ENCODE measurements at places on chromosomes 3 and 15.

GRCh38 chr3:58288011-58288728, 17.9 kb upstream of the RPP14 start:
- peaks cover 11% of the 10 kb centered on the region for H3K36me3 ChIP-seq
- DNase-seq = no peak
- no peaks in the 10 kb centered on the region for H3K27me3 ChIP-seq
- no peak overlapping the region for H3K27ac ChIP-seq
- no peaks in the 10 kb centered on the region for H3K4me1 ChIP-seq

GRCh38 chr15:40379853-40380252, 2.7 kb upstream of the KNSTRN start:
- H3K4me3 ChIP-seq = no peak overlapping the region
- H3K27ac ChIP-seq = no peak overlapping the region
- no peaks in the 10 kb centered on the region for H3K27me3 ChIP-seq
- peaks cover 15% of the 10 kb centered on the region for H3K4me1 ChIP-seq
- H3K36me3 ChIP-seq = no peaks in the 10 kb centered on the region

- no peak overlapping the region for H3K27ac ChIP-seq
- no peaks in the 10 kb centered on the region for H3K36me3 ChIP-seq
- H3K27me3 ChIP-seq = no peaks in the 10 kb centered on the region
- no peak overlapping the region for H3K4me3 ChIP-seq
- H3K4me1 ChIP-seq = no peaks in the 10 kb centered on the region
Observed at GRCh38 chr15:100061944-100062343, 279.8 kb downstream of the ADAMTS17 start.

DNA sequence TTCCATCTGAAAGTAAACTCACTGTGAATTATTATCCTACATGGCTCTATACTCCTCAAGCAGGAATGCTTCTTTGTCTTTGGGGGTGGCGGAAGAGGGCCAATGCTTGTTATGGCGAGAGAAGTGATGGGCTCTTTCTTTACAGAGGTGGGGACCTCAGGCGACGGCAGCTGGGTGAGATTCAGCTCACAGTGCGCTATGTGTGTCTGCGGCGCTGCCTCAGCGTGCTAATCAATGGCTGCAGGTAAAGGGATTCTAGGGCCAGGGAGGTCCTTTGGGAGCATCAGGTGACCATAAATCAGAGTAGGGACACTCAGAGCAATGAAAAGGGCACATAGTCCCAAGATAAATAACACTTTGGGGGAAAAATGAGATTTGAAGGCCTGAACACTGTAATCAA, 39.0 kb downstream of the ESYT3 start:
- no peak overlapping the region for H3K4me3 ChIP-seq
- no peaks in the 10 kb centered on the region for H3K4me1 ChIP-seq
- no peak for DNase-seq
- no peak overlapping the region for H3K27ac ChIP-seq
- H3K27me3 ChIP-seq = no peaks in the 10 kb centered on the region
- no peaks in the 10 kb centered on the region for H3K36me3 ChIP-seq

DNA sequence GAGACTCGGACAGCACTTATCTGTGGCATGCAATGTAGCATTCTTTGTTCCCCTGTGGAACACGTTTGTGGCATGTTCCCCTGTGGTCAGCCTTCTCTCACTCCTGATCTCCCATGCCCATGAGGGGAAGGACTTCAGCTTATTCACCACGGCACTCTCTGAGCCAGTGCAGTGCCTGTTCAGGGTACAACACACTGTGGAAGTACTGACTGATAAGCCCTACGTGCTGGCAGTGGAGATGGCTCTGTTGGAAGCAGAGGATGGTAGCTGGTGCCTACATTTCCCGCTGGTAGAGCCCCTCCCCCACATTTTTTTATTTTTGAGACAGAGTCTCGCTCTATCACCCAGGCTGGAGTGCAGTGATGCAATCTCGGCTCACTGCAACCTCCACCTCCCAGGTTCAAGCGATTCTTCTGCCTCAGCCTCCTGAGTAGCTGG, 43.5 kb upstream of the ETV5 start:
- no peak overlapping the region for H3K27ac ChIP-seq
- H3K4me1 ChIP-seq = no peaks in the 10 kb centered on the region
- H3K4me3 ChIP-seq = no peak overlapping the region
- H3K36me3 ChIP-seq = no peaks in the 10 kb centered on the region
- peaks cover 16% of the 10 kb centered on the region for H3K27me3 ChIP-seq

DNA sequence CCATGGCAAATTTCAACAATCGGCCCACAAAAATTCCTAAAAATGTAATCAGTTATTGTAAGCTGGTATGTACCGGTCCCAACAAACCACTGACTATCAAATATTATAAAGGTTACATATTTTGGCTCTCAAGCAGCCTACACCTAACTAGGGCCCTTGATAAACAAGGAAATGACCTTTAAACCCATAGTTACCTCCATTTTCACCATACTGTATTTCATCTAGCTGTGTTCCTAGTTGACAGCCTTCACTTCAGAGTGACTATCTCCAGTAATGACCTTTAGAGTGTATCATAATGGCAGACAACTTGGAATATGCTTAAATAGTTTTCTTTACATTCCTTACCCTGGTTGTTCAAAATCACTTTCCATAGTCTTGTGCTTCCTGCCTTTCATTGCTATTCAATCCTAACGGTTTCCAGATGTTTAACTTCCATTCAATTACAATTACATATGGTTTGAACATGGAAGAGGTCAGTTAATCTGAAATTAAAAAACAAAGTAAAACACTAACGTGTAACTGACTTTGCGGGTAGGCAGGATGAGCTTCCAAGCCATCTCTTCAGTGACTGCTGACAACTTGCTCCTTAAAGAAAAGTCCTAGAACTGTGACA, 111.9 kb upstream of the TSC22D2 start:
- H3K4me1 ChIP-seq = no peaks in the 10 kb centered on the region
- no peaks in the 10 kb centered on the region for H3K36me3 ChIP-seq
- H3K27ac ChIP-seq = no peak overlapping the region

GRCh38 chr3:95707268-95707667, 1107.1 kb upstream of the EPHA6 start:
- no peak overlapping the region for H3K27ac ChIP-seq
- no peak for DNase-seq
- no peaks in the 10 kb centered on the region for H3K4me1 ChIP-seq
- H3K36me3 ChIP-seq = no peaks in the 10 kb centered on the region

DNA sequence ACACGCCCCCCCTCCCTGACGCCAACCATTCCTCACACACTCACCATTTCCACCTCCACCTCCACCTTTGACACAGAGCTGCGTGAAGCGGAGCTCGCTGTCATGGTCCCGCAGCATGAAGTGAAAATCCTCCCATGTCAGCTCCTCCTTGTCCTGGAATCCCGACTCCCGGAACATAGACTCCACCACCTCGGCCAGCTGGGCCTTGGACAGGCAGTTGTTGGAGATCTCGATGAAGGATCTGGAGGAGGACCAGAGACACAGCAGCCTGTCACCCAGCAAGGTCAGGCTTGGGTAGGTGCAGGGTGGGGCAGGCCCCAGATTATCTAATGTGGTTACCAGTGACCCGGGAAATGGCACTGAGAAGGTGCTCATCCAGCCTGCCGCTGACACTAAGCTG, 12.2 kb downstream of the DUOX2 start:
- no peaks in the 10 kb centered on the region for H3K36me3 ChIP-seq
- no peaks in the 10 kb centered on the region for H3K27me3 ChIP-seq
- H3K4me1 ChIP-seq = no peaks in the 10 kb centered on the region

- H3K36me3 ChIP-seq = no peaks in the 10 kb centered on the region
- DNase-seq = no peak
- no peak overlapping the region for H3K4me3 ChIP-seq
Observed at GRCh38 chr3:94159062-94159828, 96.4 kb downstream of the NSUN3 start.

- H3K36me3 ChIP-seq = no peaks in the 10 kb centered on the region
- no peak overlapping the region for H3K4me3 ChIP-seq
- peaks cover 14% of the 10 kb centered on the region for H3K4me1 ChIP-seq
- DNase-seq = no peak
Observed at GRCh38 chr3:52773361-52774065, 2.8 kb upstream of the NEK4 start.

DNA sequence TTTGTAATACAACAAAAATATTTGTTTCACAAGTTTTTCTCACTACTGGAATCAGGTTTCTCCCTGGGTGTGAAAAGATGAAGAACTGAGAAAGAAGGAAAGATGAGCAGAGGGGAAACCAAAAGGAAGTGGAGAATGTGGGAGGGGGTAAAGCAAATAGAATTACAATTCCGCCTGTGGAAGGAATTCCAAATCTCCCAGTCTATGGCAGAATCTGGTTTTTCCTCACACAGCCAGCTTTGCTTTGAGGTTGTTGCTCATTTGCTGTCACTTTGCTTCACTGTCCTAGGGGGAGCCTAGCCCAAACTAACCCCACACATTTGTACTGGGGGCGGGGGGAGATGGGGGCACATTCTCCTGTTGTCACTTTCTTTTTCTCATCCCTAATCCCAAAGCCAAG, 43.9 kb downstream of the RPL22L1 start:
- no peak for DNase-seq
- peaks cover 5% of the 10 kb centered on the region for H3K4me1 ChIP-seq
- H3K4me3 ChIP-seq = no peak overlapping the region

DNA sequence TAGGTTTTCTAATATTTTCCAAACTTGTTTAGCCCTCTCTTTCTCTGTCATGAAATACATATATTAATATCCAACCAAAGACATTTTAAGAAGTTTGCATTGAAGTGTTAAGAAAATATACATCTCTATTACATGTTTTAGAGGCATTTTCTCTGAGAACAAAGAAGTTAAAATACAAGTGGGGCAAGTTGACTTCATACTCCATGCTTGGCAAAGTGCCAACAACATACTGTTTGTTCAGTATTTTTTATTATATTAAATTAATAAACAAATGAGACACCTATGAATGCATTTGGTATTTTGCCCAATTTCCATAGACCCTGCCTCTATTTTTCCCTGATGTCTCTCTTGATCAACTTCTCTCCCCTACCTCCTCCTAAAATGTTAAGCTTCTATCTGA, 232.8 kb upstream of the MRPL3 start:
- peaks cover 4% of the 10 kb centered on the region for H3K27me3 ChIP-seq
- no peaks in the 10 kb centered on the region for H3K36me3 ChIP-seq
- no peak overlapping the region for H3K27ac ChIP-seq
- DNase-seq = no peak
- no peaks in the 10 kb centered on the region for H3K4me1 ChIP-seq

GRCh38 chr15:93174836-93175235, 85.8 kb upstream of the RGMA start:
- H3K27ac ChIP-seq = no peak overlapping the region
- DNase-seq = no peak
- no peak overlapping the region for H3K4me3 ChIP-seq
- no peaks in the 10 kb centered on the region for H3K4me1 ChIP-seq
- H3K36me3 ChIP-seq = no peaks in the 10 kb centered on the region

- H3K27me3 ChIP-seq = peaks cover 4% of the 10 kb centered on the region
- no peaks in the 10 kb centered on the region for H3K4me1 ChIP-seq
- no peak overlapping the region for H3K4me3 ChIP-seq
- no peak for DNase-seq
- no peak overlapping the region for H3K27ac ChIP-seq
Observed at GRCh38 chr15:95152741-95153140, 921.4 kb downstream of the MCTP2 start.

- no peak for DNase-seq
- H3K36me3 ChIP-seq = no peaks in the 10 kb centered on the region
- no peaks in the 10 kb centered on the region for H3K27me3 ChIP-seq
- H3K4me1 ChIP-seq = peaks cover 8% of the 10 kb centered on the region
- H3K4me3 ChIP-seq = no peak overlapping the region
Observed at GRCh38 chr3:52126036-52126435, 28.2 kb downstream of the POC1A start.

DNA sequence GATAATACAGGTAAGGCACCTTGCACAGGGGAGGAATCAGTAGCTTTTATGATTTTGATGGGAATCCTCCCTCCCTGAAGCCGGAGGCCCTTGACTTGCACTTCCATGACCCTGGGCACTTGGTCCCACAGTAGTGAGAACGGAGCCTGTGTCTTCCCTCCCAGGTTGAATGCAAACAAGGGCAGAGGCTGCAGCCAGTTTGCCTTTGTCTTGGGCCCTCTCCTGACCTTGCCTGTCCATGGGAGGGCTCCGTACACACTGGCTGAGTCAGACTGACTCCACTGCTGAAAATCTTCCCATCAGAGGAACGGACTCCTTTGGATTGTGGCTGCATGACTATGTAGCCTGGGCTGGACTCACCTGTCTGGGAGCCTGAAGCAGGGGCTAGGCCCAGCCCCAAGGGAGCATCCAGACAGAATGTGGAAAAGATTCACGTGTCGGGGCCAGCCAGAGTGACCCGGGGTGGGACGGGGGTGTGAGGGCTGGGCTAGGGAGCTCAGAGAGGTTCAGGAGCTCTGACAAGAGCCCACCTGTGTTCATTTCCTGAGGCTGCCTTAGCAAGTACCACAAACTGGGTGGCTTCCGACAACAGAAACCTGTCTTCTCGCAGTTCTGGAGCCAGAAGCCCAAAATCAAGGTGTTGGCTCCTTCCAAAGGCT, 9.5 kb downstream of the TBC1D21 start:
- H3K4me1 ChIP-seq = no peaks in the 10 kb centered on the region
- no peak for DNase-seq
- H3K27ac ChIP-seq = no peak overlapping the region
- no peak overlapping the region for H3K4me3 ChIP-seq
- H3K36me3 ChIP-seq = no peaks in the 10 kb centered on the region
- H3K27me3 ChIP-seq = peaks cover 8% of the 10 kb centered on the region

GRCh38 chr15:69557707-69558409, 105.2 kb downstream of the RPLP1 start:
- DNase-seq = no peak
- H3K36me3 ChIP-seq = no peaks in the 10 kb centered on the region
- H3K27ac ChIP-seq = no peak overlapping the region
- no peaks in the 10 kb centered on the region for H3K27me3 ChIP-seq

GRCh38 chr3:191070201-191070600, 128.8 kb upstream of the OSTN start:
- no peaks in the 10 kb centered on the region for H3K4me1 ChIP-seq
- H3K36me3 ChIP-seq = no peaks in the 10 kb centered on the region
- H3K27ac ChIP-seq = no peak overlapping the region
- H3K4me3 ChIP-seq = no peak overlapping the region

- H3K36me3 ChIP-seq = no peaks in the 10 kb centered on the region
- H3K4me1 ChIP-seq = peaks cover 65% of the 10 kb centered on the region
- no peak for DNase-seq
- H3K27me3 ChIP-seq = no peaks in the 10 kb centered on the region
- no peak overlapping the region for H3K4me3 ChIP-seq
Observed at GRCh38 chr15:64897345-64897985, 14.2 kb upstream of the ANKDD1A start.

- H3K27ac ChIP-seq = no peak overlapping the region
- no peak overlapping the region for H3K4me3 ChIP-seq
- H3K27me3 ChIP-seq = peaks cover 4% of the 10 kb centered on the region
- no peaks in the 10 kb centered on the region for H3K4me1 ChIP-seq
- DNase-seq = no peak
Observed at GRCh38 chr3:160210341-160210740, 14.9 kb upstream of the C3orf80 start.

GRCh38 chr15:32889214-32889613, 171.4 kb downstream of the GREM1 start:
- DNase-seq = no peak
- no peaks in the 10 kb centered on the region for H3K4me1 ChIP-seq
- no peaks in the 10 kb centered on the region for H3K27me3 ChIP-seq
- no peak overlapping the region for H3K27ac ChIP-seq
- no peak overlapping the region for H3K4me3 ChIP-seq

- no peak overlapping the region for H3K27ac ChIP-seq
- peaks cover 5% of the 10 kb centered on the region for H3K27me3 ChIP-seq
- no peaks in the 10 kb centered on the region for H3K4me1 ChIP-seq
- no peaks in the 10 kb centered on the region for H3K36me3 ChIP-seq
Observed at GRCh38 chr3:64070704-64071103, 47.4 kb upstream of the PSMD6 start.

- H3K36me3 ChIP-seq = no peaks in the 10 kb centered on the region
- H3K27me3 ChIP-seq = no peaks in the 10 kb centered on the region
- H3K4me3 ChIP-seq = no peak overlapping the region
- DNase-seq = no peak
- peaks cover 5% of the 10 kb centered on the region for H3K4me1 ChIP-seq
Observed at GRCh38 chr3:177089110-177089509, 108.2 kb downstream of the TBL1XR1 start.
